ENCODE measurements at places on chromosomes 1 and 21.

DNA sequence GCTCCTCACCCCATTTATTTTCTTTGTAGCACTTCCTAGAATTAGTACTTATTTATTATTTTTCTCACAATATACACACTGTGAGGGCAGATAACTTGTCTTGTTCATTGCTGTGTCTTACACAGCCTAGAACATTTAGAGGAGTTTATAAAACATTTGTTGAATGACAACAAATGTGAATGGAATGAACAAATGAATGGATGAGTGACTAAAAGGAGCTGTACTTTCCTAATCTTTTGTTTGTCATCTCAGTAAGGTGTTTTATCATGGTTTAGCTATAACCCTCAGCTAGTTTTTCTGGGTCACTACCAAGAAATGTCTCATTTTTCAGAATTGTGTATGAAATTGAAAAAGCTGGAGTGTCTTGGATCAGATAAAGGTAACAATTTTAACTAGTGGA, 239.3 kb upstream of the KCNK2 start:
- no peak for DNase-seq

- DNase-seq: no peak
Observed at GRCh38 chr1:53890522-53890941, 935 bp upstream of the YIPF1 start.

DNA sequence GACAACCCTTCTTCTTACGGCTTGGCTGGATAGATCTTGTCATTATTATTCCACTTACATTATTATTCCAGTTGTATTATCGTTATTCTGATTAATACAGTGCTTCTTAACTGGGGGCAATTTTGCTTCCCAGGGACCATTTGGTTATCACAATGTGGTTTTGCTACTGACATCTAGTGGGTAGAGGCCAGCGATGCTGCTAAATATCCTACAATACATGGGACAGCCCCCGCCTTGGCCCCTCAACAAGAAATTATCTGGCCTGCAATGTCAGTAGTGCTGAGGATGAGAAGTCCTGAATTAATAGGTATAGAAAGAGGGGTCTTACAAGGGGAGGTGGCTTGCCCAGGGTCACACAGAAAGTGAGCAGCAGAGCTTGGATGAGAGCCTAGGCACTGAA, 105.6 kb downstream of the PTPRU start:
- DNase-seq: no peak

DNA sequence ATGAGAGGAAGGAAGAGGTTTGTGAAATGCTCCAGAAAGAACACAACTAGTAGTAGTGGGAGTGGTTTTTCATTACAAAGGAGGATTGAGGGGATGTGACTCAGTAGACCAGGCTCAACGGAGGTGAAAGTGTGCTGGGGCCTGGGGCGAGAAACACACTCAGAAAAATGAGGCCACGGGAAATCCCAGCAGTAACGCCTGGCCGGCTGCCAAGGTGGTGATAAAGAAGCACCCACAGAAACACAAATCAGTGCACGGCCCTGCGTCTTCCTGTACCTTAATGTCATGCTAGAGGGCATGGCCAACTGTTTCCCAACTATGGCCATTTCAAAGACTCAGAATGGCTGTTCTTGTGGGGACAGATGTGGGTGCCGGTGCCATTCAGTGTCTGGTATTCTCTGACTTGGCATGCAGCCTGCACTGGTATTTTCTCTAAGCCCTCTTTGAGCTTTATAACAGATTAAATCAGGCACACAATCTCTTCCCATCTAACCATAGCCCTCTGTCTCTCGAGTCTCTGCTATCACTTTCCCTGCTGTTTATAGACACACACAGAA, 38.2 kb downstream of the URB2 start:
- peak; percentile 6 for DNase-seq

DNA sequence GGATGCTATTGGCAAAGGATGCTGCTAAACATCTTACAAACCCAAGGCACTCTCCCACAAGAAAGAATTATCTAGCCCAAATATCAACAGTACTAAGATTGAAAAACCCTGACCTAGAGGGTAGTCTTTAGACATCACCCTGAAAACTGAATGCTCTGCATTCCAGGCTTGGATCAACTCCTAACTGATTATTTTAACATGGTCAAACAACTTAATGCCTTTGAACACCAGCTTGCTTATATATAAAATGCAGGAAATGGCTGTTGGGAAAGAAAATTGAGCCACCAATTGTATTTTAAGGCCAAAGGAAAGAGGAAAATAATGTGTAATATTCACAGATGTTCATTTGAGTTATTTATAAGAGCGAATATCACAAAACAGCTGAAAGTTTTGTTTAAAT, 72.2 kb upstream of the C1orf87 start:
- DNase-seq: no peak
